Fibroblast of villous mesenchyme (primary cell): ENCODE measurements at places on chromosomes 16 and 17.

- no peak for DNase-seq
These were observed 48.8 kb downstream of the PIPOX start for GRCh38 chr17:29091606-29092289.

- DNase-seq = no peak
These were observed 509 bp upstream of the ATP2C2 start for GRCh38 chr16:84367750-84368307.

GRCh38 chr17:30965686-30966085 lies 5.2 kb upstream of the RNF135 start:
- no peak for DNase-seq

DNA sequence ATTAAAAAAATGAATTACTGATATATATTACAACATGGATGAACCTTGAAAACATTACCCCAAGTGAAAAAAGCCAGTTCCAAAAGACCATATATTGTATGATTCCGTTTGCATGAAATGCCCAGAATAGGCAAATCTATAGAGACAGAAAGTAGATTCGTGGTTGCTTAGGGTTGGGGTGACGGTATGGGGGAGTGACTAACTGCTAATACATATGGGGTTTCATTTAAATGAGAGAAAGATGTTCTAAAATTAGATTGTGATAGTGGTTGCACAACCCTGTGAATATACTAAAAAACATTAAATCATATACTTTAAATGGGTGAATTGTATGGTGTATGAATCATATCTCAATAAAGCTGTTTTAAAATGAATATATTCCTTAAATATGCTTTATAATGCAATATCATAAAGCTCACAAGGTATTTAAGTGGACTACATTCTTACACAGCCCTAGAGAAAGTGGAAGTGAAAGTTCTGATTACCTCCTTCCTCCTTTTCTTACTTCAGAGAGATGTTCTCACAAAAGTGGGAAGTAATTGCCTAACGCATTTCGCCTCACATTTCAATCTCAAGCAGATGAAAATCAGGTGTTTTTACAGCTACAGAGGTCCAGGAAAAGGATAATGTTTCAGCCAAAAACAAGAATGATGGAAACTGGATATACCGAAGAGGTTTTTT lies 142.7 kb upstream of the GNAO1 start:
- no peak for DNase-seq

GRCh38 chr17:29113334-29113733 lies 66.9 kb downstream of the MYO18A start:
- DNase-seq = no peak

GRCh38 chr16:86249631-86250030 lies 260.7 kb upstream of the FOXF1 start:
- no peak for DNase-seq

- peak; percentile 17 for DNase-seq
These were observed 6.3 kb downstream of the E4F1 start for GRCh38 chr16:2229632-2230250.

DNA sequence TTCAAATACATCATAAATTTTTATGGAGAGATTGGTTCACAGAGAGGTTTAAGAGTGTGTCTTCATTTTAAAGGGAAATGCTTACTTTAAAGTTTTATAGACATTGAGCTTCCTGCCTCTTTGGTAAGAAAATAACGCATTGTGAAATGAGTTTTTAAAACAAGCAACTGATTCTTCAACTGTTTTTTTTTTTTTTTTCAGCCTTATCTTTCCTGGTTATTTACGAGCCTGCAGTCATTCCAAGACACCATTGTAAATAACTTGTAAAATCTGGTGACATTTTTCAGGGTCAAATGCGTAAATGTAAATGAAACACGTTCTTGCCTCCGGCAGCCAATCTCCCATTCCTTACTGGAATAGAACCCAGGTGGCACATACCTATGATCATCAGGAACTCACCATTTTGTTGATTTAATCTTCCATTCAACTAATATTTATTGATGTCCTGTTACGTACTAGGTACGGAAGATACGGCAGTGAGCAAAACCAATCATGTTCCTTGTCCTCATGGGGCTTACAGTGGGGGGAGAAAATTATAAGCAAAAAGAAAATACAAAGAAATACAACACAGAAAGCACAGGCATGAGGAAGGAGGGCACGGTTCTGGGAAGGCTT lies 33.2 kb upstream of the CDYL2 start:
- DNase-seq = peak; percentile 86

DNA sequence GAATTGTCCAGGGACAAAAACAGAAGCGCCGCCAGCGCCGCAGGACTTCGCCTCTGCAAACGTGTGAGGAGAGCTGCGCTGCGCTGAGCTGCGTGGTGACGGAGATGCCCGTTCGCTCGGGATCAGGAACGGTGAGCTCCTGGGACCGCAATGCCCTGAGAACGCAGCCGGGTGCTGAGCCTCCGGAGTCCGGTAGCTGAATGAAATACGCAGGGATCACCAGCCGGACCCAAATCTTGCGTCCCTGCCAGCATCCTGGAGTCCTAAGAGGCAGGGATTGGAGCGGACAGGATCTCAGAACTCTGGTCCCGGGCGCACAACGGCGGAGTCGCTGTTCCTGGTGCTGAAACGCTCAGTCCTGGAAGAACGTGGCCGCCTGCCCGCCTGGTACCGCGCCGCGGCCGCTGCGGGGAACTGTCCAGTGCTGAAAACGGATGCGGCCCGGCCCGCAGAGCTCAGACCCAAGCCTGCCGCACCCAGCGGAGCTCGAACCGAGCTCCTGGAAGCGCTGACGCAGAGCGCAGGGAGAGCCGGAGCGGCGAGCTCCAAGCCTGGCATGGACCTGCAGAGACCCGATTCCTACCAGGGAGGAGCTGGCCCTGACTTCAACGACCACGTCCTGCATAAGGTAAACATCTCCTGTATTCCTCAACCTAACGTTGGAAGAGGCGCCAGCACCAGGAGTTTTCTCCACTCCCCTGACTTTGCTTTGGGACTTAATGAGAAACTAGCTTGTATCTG lies 41.5 kb downstream of the CD300LF start:
- peak; percentile 80 for DNase-seq

- no peak for DNase-seq
These were observed 496 bp downstream of the TOX3 start for GRCh38 chr16:52546291-52547003.

DNA sequence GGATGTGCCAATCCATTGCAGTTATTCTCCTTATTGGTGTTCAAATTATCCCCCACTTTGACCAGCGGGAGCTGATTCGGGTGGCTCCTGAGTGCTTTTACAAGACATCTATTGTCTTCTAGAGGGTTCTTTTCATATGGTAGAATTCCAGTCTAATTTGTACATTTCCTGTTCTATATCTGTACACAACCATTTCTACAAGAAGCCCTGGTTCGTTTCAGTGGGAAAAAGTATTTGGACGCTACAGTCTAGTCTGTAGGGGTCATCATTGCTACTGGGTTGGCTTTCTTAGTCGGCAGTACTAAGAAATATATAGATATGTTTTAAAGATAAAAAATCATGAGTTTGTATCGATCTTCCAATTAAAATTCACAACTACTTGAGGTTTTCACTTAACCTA lies 262.6 kb downstream of the MAP2K6 start:
- DNase-seq = no peak

- DNase-seq = no peak
These were observed at the start of gene MARCHF10 for GRCh38 chr17:62807812-62808575. Gene MARCHF10 (minus strand): TSS chr17:62808314. CDS start chr17:62801735, 6,579 bp downstream.

- DNase-seq = no peak
These were observed 30.6 kb downstream of the C16orf74 start for GRCh38 chr16:85720302-85720637.

- no peak for DNase-seq
These were observed at the start of gene ANKFN1 for GRCh38 chr17:56152874-56153602. Gene ANKFN1 (plus strand): TSS chr17:56153475. CDS start chr17:56212668, 59,193 bp downstream.

DNA sequence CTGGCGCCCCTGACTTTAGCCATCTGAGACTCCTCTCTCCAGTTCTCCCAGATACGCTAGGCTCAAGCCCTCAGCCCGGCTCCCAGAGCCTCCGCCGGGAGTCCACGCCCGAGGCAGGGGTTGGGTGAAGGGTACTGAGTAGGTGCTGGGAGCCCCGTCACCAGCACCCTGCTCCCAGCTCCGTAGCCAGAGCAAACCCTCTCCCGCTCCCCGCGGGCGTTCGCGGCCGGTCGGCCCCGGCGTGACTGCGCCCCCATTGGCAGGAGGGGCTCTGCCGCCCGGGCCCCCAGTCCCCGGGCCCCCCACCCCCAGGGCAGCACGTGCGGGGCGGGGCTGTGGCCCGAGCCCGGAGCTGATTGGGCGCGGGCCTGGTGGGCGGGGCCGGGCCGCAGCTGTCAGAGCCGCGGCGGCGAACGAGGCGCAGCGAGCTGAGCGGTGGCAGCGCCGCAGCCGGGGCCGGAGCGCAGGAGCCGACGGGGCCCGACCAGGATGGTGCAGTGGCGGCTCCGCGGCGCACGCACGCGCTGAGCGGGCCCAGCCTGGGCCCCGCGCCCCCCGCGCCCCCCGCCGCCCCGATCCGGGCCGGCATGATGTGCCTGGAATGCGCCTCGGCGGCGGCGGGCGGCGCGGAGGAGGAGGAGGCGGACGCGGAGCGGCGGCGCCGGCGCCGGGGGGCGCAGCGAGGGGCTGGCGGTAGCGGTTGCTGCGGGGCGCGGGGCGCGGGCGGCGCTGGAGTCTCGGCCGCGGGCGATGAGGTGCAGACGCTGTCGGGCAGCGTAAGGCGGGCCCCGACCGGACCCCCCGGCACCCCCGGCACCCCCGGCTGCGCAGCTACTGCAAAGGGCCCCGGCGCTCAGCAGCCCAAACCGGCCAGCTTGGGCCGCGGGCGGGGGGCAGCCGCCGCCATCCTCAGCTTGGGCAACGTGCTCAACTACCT lies at the start of gene SPNS2:
TSS of gene SPNS2 (plus strand) at position 421 of the 937 bp plus-strand sequence. CDS start at position 588, 167 bp downstream.
- DNase-seq = peak; percentile 30

GRCh38 chr17:72189768-72190593 lies 69.2 kb downstream of the SOX9 start:
- no peak for DNase-seq

DNA sequence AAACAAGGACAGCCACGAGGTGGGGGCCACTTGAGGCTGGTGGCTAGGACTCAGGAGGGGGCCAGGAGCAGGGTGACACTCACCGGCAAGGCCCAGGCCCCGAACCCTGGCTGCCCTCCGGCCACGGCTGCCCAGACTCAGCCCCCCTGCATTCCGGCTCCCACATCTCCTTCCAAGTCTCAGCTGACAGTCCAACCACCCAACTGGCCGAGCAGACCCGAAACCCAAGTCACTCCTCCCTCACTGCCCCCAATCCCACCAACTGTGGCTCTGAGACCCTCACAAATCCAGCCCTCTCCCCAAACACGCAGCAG lies 9.4 kb downstream of the HAGH start:
- no peak for DNase-seq

- DNase-seq = no peak
These were observed 173.6 kb downstream of the PHKB start for GRCh38 chr16:47634727-47635126.

DNA sequence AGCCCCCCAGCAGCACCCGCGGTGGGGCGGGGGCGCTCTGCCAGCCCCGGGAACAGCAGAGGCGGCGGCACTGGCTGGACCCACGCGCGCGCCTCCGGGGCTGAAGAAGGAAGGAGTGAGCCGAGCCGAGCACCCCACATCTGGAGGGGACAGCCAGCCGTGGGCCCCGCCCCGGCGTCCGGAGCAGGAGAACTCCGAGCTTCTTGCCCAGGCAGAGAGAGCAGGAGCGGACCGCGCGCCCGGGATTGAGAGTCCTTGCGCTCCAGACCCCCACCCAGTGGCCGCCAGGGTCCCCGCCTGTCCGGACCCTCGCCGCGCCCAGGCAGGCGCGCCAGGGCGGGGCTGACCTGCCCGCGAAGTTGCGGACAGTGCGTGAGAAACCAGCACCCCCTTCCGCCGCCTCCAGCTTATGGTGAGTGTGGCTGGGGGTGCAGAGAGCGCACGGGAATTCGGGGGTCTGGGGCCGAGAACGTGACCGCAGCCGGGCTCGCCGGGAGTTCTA lies 921.9 kb upstream of the EEF2KMT start:
- no peak for DNase-seq

DNA sequence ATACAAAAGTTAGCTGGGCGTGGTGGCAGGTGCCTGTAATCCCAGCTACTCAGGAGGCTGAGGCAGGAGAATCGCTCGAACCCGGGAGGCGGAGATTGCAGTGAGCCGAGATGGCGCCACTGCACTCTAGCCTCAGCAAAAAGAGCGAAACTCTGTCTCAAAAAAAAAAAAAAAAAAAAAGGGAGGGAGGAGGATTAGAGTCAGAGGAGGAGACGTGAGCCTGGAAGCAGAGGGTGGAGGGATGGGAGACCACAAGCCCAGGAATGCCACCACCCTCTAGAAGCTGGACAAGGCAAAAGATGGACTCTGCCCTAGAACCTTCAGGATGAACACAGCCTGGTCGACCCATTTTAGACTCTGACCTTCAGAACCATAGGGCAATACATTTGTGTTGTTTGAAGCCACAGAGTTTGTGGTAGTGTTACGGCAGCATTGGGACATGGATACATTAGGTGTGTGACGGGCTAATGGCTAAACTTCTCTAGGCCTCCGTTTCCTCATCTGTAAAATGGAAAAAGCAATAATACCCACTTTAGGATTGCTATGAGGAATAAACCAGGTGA lies 2.1 kb upstream of the SMIM22 start:
- DNase-seq = no peak

GRCh38 chr17:41733348-41734138 lies 900 bp downstream of the HAP1 start:
- no peak for DNase-seq

GRCh38 chr17:12342609-12343435 lies 322.1 kb downstream of the MAP2K4 start:
- peak; percentile 24 for DNase-seq

DNA sequence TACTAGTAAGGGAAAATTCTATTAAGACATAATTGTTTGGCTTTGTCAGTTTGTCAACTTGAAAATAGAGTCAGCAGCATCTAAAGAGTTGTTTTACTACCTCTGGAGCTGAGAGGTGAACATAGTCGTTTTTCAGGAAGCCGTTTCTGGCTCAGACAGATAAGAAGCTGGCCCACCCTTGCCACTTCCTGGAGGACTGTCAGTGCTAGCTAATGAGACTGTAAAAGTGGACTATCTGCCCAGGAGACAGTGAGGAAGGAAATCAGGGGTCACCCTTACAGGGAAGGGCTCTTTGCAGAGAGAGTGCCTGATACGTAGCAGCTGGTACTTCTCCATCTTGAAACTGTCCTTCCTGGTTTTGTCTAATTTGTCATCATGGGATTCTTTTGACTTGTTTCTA lies 328.7 kb downstream of the WWOX start:
- no peak for DNase-seq

GRCh38 chr16:4321286-4322120 lies 5.6 kb downstream of the GLIS2 start:
- DNase-seq = no peak

DNA sequence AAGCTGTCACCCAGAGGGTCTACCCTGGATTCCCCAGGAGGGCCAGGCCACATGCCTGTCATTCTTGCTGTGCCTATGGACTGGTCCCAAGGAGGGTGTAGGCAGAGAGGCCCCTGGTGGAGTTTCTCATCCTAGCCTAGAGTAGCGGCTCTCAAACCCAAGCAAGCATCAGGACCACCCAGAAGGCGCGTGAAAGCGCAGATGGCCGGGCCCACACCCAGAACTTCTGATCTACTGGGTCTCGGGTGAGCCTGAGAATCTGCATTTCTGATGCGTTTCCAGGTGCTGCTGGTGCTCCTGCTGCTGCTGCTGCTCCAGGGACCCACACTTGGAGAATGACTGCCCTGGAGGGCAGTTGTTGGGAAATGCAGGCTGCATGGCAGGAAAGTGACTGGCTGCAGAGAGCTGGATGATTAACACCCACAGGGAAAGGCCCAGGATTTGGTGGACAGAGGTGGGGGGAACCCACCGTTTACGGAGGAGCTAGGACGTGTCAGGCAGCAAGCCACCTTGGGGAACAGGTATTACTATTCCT lies 9.5 kb upstream of the OSGIN1 start:
- DNase-seq = no peak
